ENCODE measurements at places on chromosomes 7 and 10. TPM values are rescaled to one million over a fixed set of nuclear protein-coding genes. Genes with fewer than 3 reads are reported as not detected.

DNA sequence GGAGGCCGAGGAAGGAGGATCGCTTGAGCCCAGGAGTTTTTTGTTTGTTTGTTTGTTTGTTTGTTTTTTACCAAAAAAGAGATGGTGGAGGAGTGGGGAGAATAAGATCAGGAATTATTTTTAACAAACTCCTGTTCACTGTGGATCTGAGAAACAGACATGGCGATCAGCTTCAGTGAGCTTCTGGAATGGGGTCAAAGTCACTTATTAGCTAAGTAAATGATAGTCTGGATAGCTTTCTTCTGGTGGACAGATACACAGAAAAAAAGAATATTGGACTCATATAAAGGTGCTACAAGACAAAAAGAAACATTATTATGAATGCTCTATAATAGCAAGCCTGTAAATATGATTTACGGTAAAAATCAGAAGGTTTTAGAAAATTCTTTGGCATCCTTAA lies 85.1 kb downstream of the POU6F2 start:
- no peak for DNase-seq
- H3K27me3 ChIP-seq: no peaks in the 10 kb centered on the region
- H3K36me3 ChIP-seq: no peaks in the 10 kb centered on the region
- no peaks in the 10 kb centered on the region for H3K4me1 ChIP-seq

GRCh38 chr10:123204127-123204461 lies 49.9 kb downstream of the BUB3 start:
- peak; percentile 12 for DNase-seq
- H3K36me3 ChIP-seq: peaks cover 18% of the 10 kb centered on the region
- no peak overlapping the region for H3K4me3 ChIP-seq
- H3K27ac ChIP-seq: no peak overlapping the region
- peaks cover 6% of the 10 kb centered on the region for H3K4me1 ChIP-seq

- no peak overlapping the region for H3K4me3 ChIP-seq
- no peaks in the 10 kb centered on the region for H3K27me3 ChIP-seq
- DNase-seq: no peak
- no peaks in the 10 kb centered on the region for H3K4me1 ChIP-seq
Measured at GRCh38 chr7:20964281-20964918, 177.7 kb upstream of the SP8 start.

- H3K36me3 ChIP-seq: no peaks in the 10 kb centered on the region
- no peaks in the 10 kb centered on the region for H3K4me1 ChIP-seq
- H3K4me3 ChIP-seq: no peak overlapping the region
- peak; percentile 86 for DNase-seq
Measured at GRCh38 chr10:95133016-95133752, 60.9 kb upstream of the ACSM6 start.

WDR86 gene
- total RNA-seq: not detected

UTF1 gene
- total RNA-seq: not detected

Data from activated CD8-positive, alpha-beta memory T cell treated with anti-CD3 and anti-CD28 coated beads, Interleukin-2, amount 10 ng/mL, durations not matched to agents 7 days and 5 days (primary cell).